Ascending aorta (tissue), 2 donors: ENCODE measurements at places on chromosomes 1 and 21. TPM values are rescaled to one million over a fixed set of nuclear protein-coding genes. Genes with fewer than 3 reads are reported as not detected.

MIB2 gene
- total RNA-seq: 96.9 TPM

POU2F1 gene
- total RNA-seq: 3.0 TPM

NFIA gene
- 52.0 TPM for total RNA-seq

OR14K1 gene
- not detected for total RNA-seq

PDPN gene
- 8.5 TPM for total RNA-seq

TMEM61 gene
- not detected for total RNA-seq

ADORA1 gene
- 2.0 TPM for total RNA-seq

SLC6A9 gene
- 4.7 TPM for total RNA-seq

LCE1C gene
- total RNA-seq: not detected

NBL1 gene
- 157 TPM for total RNA-seq

CELA2A gene
- total RNA-seq: not detected

DNA sequence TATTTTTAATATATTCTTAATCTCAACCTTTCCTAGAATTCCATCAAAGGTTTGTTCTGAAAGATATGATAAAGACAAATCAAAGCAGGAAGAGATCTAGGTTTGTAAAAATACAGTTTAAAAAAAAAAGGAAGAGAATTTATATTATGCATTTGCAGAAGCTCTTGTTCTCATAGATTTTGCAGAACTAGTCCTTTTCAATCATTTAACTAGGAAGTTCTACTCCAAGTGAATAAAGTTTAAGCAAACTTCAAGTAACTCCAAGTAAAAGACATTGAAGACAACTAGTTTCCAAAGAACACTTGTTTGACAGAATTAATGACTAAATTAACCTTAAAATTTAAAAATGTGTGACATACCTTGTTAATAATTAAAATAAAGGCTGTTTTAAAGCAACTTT, 55.9 kb downstream of the HNRNPR start:
- DNase-seq: no peak
- peaks cover 6% of the 10 kb centered on the region for H3K36me3 ChIP-seq
- no peak overlapping the region for H3K4me3 ChIP-seq
- no peaks in the 10 kb centered on the region for H3K27me3 ChIP-seq
- no peak overlapping the region for H3K27ac ChIP-seq
- no peaks in the 10 kb centered on the region for H3K4me1 ChIP-seq

DNA sequence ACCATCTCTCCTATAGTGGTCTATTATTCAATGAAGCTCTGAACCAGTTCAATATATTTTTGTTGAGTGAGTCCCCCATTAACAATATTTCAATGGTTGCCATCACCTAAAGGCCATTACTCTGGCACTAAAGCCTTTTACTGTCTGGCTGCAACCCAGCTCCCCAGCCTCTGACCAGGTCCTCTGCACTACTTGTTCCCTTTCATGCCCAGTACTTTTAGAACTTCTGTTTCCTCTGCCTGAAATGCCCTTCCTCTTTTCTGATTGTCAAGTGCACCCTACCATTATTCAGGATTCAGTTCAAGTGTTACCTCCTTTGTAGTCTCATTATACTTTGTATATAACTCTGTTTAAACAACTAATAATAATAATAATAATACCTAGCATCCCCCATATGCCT, 30.4 kb upstream of the ZFYVE9 start:
- H3K4me3 ChIP-seq: no peak overlapping the region
- no peaks in the 10 kb centered on the region for H3K36me3 ChIP-seq
- no peaks in the 10 kb centered on the region for H3K27me3 ChIP-seq
- no peak for DNase-seq

DNA sequence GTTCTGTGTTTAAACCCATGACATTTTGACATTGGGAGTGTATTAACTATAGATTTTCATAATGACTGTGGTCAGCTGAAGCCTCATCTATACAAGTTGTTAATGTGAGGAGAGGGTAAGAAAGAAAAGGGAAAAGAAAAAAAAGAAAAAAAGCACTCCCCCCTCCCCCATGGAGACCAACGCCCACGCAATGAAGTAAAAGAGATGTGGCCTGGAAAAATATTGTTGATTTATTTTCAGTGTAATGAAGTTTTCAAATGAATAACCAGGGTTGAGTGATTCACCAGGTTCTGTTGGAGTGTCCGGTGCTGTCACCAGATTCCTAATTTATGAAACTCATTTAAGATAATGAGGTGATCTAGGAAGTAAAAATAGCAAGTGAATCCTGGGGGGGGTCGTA, 4.7 kb downstream of the RNF220 start:
- peaks cover 6% of the 10 kb centered on the region for H3K4me1 ChIP-seq
- H3K4me3 ChIP-seq: no peak overlapping the region

DNA sequence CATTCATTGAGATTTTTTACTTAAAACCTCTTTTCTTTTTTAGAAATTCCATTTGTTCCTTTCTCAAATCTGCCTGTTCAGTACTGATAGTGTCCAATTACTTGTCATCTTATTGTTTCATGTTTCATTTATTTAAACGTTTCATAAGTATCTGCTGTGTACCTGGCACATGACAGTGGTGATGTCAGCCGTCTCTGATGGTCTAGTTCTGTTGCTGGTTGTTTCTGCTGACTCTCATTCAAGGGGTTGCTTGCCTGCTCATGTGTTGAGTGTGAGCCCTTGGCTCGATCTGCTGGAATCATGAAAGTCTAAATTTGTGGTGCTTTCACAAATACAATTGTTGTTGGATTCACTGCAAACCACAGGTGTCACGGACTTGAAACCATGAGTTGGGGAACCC, 25.5 kb upstream of the C2CD2 start:
- H3K27me3 ChIP-seq: no peaks in the 10 kb centered on the region
- no peaks in the 10 kb centered on the region for H3K4me1 ChIP-seq
- H3K36me3 ChIP-seq: no peaks in the 10 kb centered on the region
- H3K27ac ChIP-seq: no peak overlapping the region
- H3K4me3 ChIP-seq: no peak overlapping the region

- no peaks in the 10 kb centered on the region for H3K27me3 ChIP-seq
- H3K36me3 ChIP-seq: no peaks in the 10 kb centered on the region
- H3K4me3 ChIP-seq: no peak overlapping the region
- H3K27ac ChIP-seq: no peak overlapping the region
Observed at GRCh38 chr21:34845521-34846451, 177.0 kb downstream of the CLIC6 start.

GRCh38 chr1:13813398-13814012, 113.5 kb downstream of the PRDM2 start:
- peaks cover 1% of the 10 kb centered on the region for H3K36me3 ChIP-seq
- no peaks in the 10 kb centered on the region for H3K27me3 ChIP-seq
- H3K4me3 ChIP-seq: no peak overlapping the region
- H3K27ac ChIP-seq: no peak overlapping the region

GRCh38 chr1:231419147-231419546, 2.9 kb downstream of the EGLN1 start:
- no peaks in the 10 kb centered on the region for H3K36me3 ChIP-seq
- no peak for DNase-seq
- H3K27ac ChIP-seq: no peak overlapping the region
- peak overlapping the region; percentile 86 for H3K4me3 ChIP-seq

GRCh38 chr1:26015358-26015757, 6.2 kb upstream of the EXTL1 start:
- no peak overlapping the region for H3K27ac ChIP-seq
- no peaks in the 10 kb centered on the region for H3K4me1 ChIP-seq
- H3K36me3 ChIP-seq: no peaks in the 10 kb centered on the region
- no peak for DNase-seq
- H3K27me3 ChIP-seq: no peaks in the 10 kb centered on the region

- no peaks in the 10 kb centered on the region for H3K36me3 ChIP-seq
- H3K4me1 ChIP-seq: no peaks in the 10 kb centered on the region
- no peak overlapping the region for H3K4me3 ChIP-seq
- H3K27ac ChIP-seq: no peak overlapping the region
- DNase-seq: no peak
Observed at GRCh38 chr1:45769261-45769932, 18.9 kb upstream of the IPP start.

GRCh38 chr1:77976433-77977076, 2.3 kb downstream of the FUBP1 start:
- H3K27ac ChIP-seq: peak overlapping the region; percentile 97
- peaks cover 2% of the 10 kb centered on the region for H3K36me3 ChIP-seq
- H3K4me1 ChIP-seq: peaks cover 34% of the 10 kb centered on the region
- H3K4me3 ChIP-seq: peak overlapping the region; percentile 86
- no peak for DNase-seq

GRCh38 chr1:150178548-150178947, 28.8 kb downstream of the PLEKHO1 start:
- no peaks in the 10 kb centered on the region for H3K36me3 ChIP-seq
- H3K27me3 ChIP-seq: no peaks in the 10 kb centered on the region
- no peak for DNase-seq
- no peak overlapping the region for H3K4me3 ChIP-seq
- H3K4me1 ChIP-seq: no peaks in the 10 kb centered on the region

DNA sequence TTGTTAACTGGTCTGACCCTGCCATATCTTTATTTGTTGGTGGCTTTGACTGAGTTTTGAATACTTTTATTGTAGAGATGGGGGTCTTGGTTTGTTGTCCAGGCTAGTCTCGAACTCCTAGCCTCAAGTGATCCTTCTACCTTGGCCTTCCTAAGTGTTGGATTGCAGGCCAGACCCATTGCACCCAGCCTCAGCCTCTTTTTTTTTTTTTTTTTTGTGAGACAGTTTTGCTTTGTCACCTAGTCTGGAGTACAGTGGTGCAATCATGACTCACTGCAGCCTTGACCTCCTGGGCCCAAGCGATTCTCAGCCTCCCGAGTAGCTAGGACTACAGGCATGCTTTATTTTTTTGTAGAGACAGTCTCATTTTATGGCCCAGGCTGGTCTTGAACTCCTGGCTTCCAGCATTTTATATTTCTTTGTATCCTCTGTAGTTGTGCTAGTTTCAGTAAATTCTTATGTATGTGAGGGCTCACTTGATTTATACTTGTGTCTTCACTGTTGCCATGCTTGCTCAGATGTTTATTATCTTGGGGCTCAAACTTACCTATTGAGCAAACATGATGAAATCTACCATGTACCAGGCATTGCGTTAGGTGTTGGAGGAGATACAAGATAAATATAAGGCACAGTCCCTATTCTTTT, 24.1 kb downstream of the THRAP3 start:
- DNase-seq: peak; percentile 90
- no peaks in the 10 kb centered on the region for H3K36me3 ChIP-seq
- peaks cover 16% of the 10 kb centered on the region for H3K4me1 ChIP-seq
- H3K27me3 ChIP-seq: no peaks in the 10 kb centered on the region
- H3K27ac ChIP-seq: peak overlapping the region; percentile 92

GRCh38 chr1:226814751-226815537, 55.5 kb upstream of the PSEN2 start:
- peak; percentile 23 for DNase-seq
- peak overlapping the region; percentile 64 for H3K27ac ChIP-seq
- H3K4me1 ChIP-seq: no peaks in the 10 kb centered on the region
- no peak overlapping the region for H3K4me3 ChIP-seq
- no peaks in the 10 kb centered on the region for H3K36me3 ChIP-seq

- no peaks in the 10 kb centered on the region for H3K27me3 ChIP-seq
- H3K27ac ChIP-seq: no peak overlapping the region
- no peaks in the 10 kb centered on the region for H3K4me1 ChIP-seq
- no peak overlapping the region for H3K4me3 ChIP-seq
- DNase-seq: no peak
Observed at GRCh38 chr1:66207484-66207883, 326.5 kb upstream of the SGIP1 start.

GRCh38 chr1:208275083-208275482, 30.9 kb upstream of the PLXNA2 start:
- DNase-seq: no peak
- no peak overlapping the region for H3K27ac ChIP-seq

GRCh38 chr1:46062651-46063319, 69.6 kb downstream of the PIK3R3 start:
- H3K4me1 ChIP-seq: no peaks in the 10 kb centered on the region
- peaks cover 9% of the 10 kb centered on the region for H3K36me3 ChIP-seq
- H3K27ac ChIP-seq: no peak overlapping the region
- H3K27me3 ChIP-seq: no peaks in the 10 kb centered on the region

- no peaks in the 10 kb centered on the region for H3K27me3 ChIP-seq
- H3K27ac ChIP-seq: no peak overlapping the region
- no peaks in the 10 kb centered on the region for H3K36me3 ChIP-seq
- H3K4me1 ChIP-seq: no peaks in the 10 kb centered on the region
- DNase-seq: no peak
- H3K4me3 ChIP-seq: no peak overlapping the region
Observed at GRCh38 chr1:25664357-25665199, 48.0 kb downstream of the MAN1C1 start.

DNA sequence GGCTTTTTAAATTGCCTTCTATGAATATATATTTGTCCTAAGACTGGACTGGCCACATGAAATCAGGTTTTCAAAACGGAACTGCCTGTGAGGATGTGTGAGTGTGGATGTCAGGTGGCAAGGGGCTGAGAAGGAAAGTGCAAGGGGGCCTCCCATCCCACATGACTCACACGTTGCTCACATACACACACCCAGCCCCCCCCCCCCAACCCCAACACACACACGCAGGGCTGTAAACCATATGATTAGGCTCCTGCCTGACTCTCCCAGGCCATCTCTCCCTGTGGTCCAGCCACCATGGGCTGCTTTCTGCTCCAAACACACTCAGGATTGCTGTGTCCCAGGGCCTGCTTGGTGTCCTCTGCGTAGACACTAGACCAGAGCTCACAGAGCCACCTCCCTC, 22.4 kb downstream of the DEGS1 start:
- no peak for DNase-seq
- peak overlapping the region; percentile 45 for H3K27ac ChIP-seq
- peaks cover 6% of the 10 kb centered on the region for H3K4me1 ChIP-seq
- no peak overlapping the region for H3K4me3 ChIP-seq
- H3K36me3 ChIP-seq: no peaks in the 10 kb centered on the region

- H3K36me3 ChIP-seq: peaks cover 34% of the 10 kb centered on the region
- H3K27me3 ChIP-seq: no peaks in the 10 kb centered on the region
- H3K4me1 ChIP-seq: peaks cover 3% of the 10 kb centered on the region
- no peak for DNase-seq
Observed at GRCh38 chr1:45621501-45621836, 2.4 kb downstream of the CCDC17 start.

DNA sequence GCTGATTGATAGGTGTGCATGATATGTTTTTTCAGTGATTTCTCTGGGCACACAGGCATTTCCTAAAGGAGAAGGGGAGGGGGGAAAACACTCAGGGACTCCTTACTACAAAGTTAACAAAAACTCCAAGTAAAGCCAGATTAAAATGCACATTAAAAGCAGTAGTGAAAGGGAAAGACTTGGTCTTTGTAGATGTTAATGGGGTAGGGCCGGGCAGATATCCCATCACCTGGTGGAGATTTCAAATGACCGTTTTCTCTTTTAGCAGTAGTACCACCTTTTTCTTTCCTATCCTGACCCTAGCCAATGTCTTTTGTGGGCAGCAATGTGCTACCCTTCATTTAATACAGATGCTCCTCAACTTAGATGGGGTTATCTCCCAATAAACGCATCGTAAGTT, 32.5 kb downstream of the RTCA start:
- H3K27ac ChIP-seq: no peak overlapping the region
- H3K27me3 ChIP-seq: no peaks in the 10 kb centered on the region
- H3K36me3 ChIP-seq: no peaks in the 10 kb centered on the region
- no peak for DNase-seq
- H3K4me3 ChIP-seq: no peak overlapping the region

GRCh38 chr1:11078631-11079030, 18.8 kb upstream of the SRM start:
- H3K27me3 ChIP-seq: no peaks in the 10 kb centered on the region
- no peak overlapping the region for H3K4me3 ChIP-seq
- no peak for DNase-seq
- H3K27ac ChIP-seq: no peak overlapping the region
- H3K36me3 ChIP-seq: peaks cover 94% of the 10 kb centered on the region

GRCh38 chr1:41487126-41488039, 2.9 kb upstream of the EDN2 start:
- no peaks in the 10 kb centered on the region for H3K36me3 ChIP-seq
- DNase-seq: no peak
- no peak overlapping the region for H3K27ac ChIP-seq
- H3K27me3 ChIP-seq: no peaks in the 10 kb centered on the region
- no peak overlapping the region for H3K4me3 ChIP-seq

GRCh38 chr1:8742022-8742924, 75.2 kb downstream of the RERE start:
- H3K4me3 ChIP-seq: no peak overlapping the region
- H3K27me3 ChIP-seq: no peaks in the 10 kb centered on the region
- DNase-seq: no peak
- no peaks in the 10 kb centered on the region for H3K4me1 ChIP-seq
- no peak overlapping the region for H3K27ac ChIP-seq
